ENCODE measurements at places on chromosomes 11 and 22.

DNA sequence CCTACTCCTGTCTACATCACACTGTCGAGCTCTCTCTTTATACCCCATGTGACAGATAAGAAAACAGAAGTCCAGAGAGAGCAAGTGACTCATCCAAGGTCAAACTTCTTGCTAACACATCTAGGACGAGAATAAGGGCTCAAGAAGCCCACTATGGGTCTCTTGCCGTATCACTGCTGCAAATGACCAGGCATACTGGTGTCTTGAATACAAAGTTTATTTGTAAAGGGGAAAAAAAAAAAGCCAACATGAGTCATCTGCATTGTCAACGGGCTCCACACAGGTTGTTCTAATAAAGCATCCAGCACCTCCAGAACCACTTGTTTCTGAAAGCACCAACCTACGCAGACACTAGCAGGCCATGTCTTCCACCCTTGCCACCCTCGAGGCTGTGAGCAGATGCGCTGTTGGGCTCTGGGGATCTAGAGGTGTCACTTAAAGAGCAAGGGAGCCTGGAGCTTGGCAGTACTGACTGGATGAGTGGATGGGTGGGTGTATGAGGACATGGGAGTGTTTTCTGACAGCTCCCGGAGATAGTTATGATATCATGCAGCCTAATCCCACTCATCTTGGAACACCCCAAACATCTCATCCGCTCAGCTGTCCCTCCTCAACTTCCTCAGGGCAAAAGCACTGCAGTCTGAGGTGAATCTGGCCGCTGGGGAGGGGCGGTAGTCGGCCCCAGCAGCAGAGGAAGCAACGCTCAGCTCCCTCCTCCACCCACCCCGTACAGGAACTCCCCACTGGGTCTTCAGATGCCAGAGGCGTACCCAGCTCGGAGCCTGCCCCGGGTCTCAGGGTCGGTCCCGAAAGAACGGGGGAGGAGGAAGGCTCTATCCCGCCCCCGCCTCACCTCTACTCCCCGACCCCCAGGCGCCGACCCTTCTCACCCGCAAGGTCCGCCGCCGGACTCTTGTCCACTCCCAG, 1.0 kb downstream of the SMCO4 start:
- peak; percentile 37 for DNase-seq

DNA sequence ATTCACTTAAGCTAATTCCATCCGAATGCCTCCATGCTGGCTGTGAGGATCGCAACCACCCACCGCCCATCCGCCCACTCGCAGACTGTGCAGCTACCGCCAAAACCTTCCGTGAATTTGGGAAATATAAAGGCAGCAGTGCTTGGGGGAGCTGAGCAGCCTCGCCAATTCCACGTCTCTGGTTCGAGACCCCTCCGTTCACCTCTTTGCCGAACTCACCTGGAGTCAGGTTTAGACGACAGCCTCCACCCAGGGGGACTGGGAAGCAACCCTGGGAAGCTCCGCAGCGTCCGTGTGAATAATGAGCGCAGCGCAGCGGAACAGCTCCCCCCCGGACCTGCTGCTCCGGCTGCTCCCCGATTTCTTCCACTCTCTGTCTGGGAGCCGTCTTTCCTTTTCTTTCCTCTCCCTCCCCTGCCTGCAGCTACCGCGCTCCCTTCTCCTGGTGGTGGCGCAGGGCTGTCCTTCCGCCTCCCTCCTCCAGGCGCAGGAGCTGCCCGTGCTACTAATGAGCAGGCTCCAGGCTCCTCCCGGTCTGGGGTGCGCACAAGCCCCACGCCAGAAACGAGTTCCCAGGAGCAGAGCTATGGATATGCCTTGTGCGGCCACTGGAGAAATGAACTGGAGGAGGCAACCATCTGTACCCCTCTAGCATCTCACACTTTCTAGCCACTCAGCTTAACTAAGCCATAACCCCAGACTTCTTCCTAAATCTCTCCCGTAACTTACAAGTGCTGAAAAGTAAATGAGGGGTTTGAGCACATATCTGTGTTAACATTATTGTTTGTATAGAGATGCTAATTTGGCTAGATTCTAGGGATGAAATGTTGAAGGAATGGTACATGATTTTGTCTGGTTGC, 107.3 kb downstream of the XKR3 start:
- no peak for DNase-seq

DNA sequence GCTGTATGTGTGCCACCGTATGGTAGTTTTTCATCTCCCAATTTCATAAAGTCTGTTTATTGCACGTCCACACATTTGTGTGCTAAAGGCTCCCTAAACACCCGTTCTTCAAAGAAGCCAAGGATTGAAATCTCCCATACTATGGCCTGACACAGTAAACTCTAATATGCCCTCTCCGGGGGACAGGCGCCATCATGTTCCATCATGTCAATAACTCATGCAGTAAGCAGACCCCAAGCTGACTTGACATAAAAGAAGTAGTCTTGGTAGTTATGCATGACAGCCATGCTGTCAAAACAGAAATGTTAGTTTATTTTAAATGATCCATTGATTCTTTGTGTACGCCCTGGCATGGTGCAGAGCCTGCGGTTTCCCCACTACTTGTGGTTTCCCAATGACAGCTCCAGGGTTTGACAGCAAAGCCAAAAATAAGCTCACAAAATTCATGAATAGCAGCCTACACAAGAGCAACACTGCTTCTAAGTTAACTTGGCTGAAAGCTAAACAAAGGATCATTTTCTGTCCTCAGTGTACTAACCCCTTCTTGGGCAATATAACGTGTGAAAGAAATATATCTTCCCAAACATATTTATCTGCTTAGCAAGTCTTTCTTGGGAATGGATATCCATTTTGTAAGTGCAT, 56.5 kb upstream of the CABP7 start:
- DNase-seq = no peak

DNA sequence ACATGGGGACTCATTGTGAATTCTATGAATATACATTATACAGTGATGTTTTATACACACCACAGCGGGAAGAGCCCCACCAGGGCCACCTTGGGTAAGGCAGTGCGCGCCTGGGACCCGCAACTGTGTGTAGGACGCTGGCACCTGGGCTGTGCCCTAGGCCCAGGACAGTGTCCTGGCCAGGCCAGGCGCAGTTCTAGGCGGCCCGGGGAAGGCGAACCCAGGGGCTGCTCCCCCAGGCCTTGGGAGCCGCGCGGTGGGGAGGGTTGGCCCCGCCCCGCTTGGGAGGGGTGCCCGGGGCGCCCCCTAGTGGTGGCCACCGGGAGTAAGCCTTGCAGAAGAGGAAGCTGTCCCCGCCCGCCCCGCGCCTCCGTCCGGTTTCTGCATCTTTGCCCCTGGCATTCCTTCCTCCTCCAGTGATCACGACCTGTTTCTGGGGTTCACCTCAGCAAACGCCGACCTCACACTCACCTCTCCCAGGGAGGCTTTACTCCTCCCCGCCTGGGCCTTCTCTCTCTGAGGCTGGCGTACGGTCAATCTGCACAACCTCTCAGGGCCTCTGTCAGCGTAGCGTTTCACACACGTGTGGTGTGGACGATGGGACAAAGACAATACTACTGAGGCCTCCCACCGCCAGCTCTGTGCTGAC, 9.5 kb upstream of the EHD1 start:
- DNase-seq = peak; percentile 85

DNA sequence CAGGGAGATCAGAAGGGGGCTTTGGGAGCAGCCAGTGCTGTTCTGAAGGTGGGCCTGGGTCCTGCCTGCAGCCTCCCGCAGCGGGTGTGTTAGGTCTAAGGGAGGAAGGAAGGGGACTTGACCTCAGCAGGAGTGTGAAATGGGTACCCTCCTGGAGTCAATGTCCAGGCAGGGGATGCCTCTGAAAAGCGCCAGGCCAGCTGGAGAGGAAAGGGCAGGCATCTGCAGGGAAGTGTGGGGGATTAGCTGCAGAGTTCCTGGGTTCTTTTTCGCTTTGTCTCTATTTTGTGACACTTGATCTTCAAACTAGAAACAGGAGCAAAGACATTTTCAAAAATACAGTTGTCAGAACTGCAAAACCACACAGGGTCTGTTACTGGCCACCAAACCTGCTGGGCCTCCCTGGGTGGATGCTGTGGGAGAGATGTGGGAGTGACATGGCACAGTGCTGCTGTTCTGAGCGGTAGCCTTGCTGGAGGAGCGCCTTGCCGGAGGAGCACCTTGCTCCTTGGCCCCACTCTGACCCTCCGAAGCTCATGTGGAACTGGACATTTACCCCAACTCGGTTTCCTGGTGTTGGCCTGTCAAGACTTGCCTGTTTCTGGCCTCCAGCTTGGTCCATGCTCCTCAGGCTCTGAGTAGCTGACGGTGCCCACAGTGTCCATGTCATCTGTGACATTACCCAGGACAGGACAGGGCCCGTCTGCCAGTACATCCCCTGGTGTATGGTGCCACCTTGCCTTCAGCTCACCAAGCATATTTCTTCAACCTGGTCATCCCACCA, 25.9 kb downstream of the MED15 start:
- no peak for DNase-seq

DNA sequence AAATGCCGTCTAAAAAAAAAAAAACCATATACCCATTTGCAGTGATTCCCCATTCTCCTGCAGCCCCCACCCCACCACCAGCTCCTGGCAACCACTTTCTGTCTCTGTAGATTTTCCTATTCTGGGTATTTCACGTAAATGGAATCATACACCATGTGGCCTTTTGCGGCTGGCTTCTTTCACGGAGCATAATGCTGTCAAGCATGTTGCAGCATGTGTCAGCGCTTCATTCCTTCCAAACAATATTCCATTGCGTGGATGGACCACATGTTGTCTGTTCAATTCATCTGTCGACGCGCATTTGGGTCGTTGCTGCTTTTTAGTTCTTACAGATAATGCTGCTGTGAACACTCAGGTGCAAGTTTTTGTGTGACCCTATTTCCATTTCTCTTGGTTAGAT, 14.8 kb upstream of the EMID1 start:
- DNase-seq = no peak

- DNase-seq = no peak
These were observed 75.3 kb downstream of the BCR start for GRCh38 chr22:23255506-23256170.

- DNase-seq = no peak
These were observed 15.1 kb downstream of the CWC15 start for GRCh38 chr11:94958121-94958696.

DNA sequence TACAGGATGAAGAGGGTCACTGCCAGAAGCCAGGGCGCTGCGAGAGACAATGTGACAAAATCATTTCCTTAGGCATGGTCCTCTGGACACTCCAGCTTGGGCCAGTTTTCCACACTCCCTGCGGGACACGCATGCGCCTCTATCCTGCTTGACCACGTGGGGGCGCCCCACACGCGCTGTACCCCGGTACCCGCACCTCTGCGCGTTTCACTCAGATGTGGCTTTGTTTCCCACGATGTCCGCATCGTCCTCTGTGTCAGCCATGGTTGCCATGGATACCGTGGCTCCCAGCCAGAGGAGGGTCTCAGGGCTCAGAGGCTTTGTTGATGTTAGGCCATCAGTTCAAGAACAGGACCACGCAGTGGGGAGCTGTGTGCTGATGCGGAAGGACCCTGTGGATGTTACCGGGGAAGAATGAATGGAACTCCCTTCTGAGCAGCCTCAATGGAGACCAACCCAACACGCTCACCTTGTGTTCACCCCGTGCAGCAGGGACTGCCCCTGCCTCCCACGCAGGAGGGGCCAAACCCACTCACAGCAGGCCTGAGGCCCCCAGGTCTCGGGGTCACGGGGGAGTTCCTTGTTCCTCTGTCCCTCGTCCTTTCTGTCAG, 101.1 kb upstream of the SLC22A12 start:
- peak; percentile 29 for DNase-seq

DNA sequence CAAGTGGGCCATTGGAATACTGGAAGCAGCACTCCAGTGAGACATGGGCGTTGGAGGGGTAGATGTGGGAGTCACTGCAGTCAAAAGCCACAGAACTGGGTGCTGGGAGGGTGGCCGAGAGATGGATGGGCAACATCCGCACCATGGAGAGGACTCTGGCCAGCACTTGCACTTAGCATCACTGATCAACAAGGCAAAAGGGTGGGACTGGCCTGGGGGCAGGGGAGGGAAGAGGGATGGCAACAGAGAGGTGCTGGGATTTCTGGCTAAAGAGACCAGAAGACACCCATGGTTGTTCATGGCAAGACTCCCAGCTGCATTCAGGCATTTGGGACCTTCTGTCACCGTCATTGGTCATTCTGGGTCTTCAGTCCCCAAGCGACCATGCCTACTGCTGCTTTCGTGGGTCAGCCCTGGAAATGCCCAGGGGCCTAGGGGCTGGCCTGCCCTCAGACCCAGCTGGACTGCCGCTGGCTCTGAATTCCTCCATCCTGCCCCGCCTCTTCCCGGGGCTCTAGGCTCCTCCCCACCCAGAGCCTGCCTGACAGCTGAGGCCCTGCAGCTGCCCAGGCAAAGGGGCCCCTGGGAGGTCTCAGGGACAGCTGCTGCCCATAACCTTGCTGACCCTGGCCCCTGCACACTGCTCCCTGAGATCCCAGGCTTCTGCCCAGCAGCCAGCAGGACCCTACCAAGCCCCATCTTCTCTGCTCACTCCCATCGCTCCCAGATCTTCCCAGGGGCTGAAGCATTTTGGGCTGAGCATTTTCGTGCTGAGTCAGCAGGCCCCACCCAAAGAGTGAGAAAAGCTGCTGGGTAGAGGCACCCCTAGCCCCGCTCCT, 13.0 kb upstream of the CDC42EP2 start:
- no peak for DNase-seq

GRCh38 chr11:78535920-78536319, 38.7 kb downstream of the NARS2 start:
- DNase-seq = no peak

GRCh38 chr11:45210846-45211245, 64.4 kb downstream of the PRDM11 start:
- no peak for DNase-seq

GRCh38 chr11:47955061-47955755, 25.2 kb upstream of the PTPRJ start:
- DNase-seq = no peak

DNA sequence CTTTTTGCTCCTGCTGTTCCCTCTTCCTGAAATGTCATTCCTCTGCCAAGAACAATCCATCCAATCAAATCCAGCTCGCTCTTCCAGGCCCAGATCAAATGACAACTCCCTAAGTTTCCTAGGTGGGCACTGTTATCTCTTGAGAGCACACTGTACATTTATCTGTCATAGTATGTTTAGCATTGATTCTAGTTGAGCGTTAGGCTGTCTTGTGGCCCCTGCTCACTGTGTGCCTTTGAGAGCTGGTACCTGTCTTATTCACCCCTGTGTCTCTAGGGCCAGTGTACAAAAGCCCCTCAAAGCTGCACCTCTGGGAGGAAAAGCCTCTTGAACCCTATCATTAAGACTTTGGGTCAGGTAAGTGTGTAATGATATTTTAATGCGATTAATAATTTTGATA, 7.1 kb upstream of the LMO2 start:
- DNase-seq = no peak

- DNase-seq = no peak
These were observed 76.1 kb upstream of the RTL6 start for GRCh38 chr22:44574057-44574639.

DNA sequence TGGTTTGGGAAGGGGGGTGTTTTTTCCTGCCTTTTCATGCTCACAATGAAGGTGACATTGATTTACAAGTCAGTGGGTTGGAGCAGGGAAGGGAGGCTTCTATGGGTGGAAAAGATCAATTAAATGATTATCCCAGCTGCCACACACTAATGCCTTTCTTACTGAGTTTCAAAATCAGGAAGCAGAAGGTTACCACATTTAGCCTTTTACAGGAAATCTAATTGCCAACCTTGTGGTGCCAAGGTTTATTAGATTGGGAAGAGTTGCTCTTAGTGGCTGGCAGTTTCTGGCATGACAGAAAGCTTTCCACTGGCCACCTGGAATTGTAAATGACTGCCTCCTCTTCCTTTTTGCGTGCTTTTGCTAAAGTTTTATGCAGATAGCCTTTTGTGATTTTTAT, 98.7 kb downstream of the NAV2 start:
- no peak for DNase-seq

- DNase-seq = no peak
These were observed 2.7 kb upstream of the HBG2 start for GRCh38 chr11:5257296-5257695.
